ENCODE measurements at places on chromosomes 7 and 10.

DNA sequence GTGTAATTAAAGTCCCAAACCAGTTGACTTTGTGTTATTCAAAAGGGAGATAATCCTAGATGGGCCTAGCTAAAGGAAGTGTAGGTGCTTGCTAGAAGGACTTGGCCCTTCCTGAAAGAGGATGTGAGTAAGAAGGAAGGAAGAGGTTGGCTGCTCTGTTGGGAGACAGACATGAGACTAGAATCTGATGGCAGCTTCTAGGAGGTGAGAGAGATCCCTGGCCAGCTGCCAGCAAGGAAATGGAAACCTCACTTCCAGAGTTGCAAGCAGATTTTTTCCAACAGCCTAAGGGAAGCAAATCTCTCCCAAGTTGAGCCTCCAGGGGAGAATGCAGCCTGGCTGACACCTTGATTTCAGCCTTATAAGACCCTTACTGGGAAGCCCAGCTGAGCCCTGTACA, 368.4 kb upstream of the ZMIZ1 start:
- no peak for DNase-seq

DNA sequence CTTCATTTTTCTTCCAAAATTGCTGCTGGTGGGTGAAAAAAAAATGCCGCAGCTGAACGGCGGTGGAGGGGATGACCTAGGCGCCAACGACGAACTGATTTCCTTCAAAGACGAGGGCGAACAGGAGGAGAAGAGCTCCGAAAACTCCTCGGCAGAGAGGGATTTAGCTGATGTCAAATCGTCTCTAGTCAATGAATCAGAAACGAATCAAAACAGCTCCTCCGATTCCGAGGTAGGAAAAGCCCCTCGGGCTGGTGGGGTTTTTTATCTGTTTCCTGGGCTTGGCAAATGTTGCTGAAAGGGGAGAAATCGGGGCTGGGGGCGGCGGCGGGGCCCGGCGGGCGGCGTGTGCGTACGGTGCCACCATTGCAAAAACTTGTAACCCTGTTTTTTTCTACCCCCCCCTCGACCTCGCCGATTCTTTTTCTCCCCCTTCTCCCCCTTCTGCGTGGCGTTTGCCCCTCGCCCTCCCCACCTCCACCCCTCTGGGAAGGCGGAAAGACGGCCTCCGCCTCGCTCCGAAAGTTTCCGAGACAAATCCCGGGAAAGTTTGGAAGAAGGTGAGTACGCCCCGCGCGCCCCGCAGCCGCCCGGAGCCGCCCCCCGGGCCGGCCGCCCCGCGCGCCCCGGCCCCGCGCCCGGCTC, 789 bp downstream of the TCF7L2 start:
- no peak for DNase-seq

DNA sequence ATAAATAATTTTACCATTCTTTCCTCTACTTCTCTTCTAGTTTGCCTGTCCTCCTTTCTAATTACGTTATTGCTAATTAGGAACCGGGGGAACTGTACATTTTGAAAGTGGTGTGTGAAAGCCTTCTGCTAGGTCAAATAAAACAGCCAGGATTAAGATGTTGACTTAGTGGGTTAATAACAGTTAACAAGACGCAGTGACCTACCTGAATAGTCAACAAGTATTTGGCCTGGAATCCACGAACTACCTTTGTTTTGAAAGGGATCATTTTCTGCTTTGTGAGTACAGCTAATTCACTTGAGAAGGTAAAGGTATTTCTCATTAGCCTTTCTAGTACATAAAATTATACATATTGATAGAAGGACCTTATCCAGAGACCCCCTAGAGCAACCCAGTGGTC, 139.9 kb downstream of the COL28A1 start:
- no peak for DNase-seq

GRCh38 chr7:79298145-79298760, 155.2 kb downstream of the MAGI2 start:
- no peak for DNase-seq

DNA sequence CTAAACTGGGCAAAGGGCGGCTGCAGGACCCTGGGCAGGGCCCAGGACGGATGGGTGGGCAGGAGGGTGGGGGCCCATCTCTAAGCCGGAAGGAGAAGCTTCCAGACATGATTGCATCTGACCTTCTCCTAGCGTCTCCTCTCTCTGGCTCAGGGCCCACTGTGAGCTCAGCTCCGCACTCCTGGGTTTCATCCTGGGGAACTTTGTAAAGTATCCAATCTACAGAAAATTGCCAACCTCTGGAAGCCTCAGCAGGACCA, 8.8 kb upstream of the RET start:
- DNase-seq = no peak

DNA sequence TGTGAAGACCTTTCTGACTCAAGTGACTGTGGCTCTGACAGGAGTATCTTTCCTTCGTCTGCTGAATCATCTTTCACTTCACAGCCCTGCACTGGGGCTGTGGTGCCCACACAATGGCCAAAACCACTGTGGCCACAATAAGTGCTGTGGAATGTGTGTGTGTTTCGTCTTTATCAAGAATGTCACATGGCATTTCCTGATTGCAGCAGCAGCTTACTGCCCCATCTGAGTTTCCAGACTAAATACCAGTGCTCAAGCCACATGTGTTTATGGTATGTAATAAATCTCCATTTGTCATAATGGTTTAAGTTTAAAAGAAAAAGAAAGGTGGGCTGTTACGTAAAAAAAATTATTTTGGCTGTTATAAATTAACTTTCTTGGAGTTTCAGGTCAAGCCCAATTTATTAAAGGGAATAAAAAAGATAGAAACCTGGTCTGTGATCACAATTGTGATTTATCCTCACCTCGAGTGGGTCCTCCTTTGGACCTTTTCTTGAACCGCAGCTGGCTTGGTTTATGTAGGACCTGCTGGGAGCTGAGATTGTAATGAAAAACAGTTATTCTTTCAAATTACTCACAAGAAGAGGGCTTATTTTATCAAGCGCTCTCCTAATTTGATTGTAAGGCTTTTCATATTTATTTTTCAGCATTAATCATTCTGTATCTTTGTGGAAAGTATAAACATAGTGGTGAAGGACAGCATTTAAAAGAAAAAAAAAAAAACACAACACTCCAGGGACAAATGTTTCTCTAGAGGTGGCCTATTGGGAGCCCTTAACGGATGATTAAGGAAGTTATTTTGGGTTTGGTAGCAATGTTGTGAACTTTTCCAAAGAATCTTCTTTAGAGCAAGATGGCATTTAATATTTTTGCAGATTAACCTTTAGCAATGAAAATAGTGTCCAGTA, 116.2 kb downstream of the LRMDA start:
- DNase-seq = no peak

DNA sequence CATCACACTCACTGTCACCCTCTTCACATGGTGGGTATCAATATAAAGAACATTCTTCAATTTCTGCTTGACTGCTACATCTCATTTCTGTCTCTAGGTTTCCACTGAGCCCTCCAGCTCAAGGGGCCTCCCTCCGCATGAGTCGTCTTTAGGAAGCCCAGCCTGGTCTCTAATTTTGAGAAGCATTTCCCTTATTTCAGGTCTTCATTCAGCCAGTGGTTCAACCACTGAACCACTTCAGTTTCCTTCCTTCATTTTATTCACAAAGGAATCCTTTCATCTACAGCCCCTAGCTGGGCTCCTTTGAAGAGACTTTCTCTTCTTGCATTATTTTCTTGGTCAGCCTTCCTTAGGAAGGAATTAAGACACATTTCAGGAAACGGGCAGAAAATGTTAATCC, 257.4 kb downstream of the KCNMA1 start:
- DNase-seq = no peak

- DNase-seq = no peak
Observed at GRCh38 chr10:17394854-17395253, 59.5 kb downstream of the ST8SIA6 start.

GRCh38 chr7:128914566-128915151, 4.2 kb upstream of the KCP start:
- DNase-seq = no peak

DNA sequence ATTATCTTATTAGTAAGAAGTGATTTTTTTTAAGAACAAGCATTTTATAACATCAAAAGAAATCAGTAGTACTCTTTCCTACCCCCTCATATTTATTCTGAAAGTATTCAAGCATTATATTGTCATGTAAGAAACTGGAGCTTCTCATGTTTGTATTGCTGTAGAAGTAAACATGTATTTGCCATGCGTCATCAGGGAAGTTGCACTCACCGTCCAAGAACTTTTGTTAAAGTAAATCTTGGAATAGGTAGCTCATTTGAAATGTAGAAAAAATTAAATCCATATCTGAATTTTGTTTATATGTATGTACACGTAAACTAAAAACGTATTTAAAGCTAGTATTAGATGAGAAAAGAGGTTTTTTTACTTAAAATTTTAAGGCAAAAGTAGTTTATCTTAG, 96.8 kb downstream of the PTEN start:
- no peak for DNase-seq

GRCh38 chr7:159013825-159014289, 130.8 kb downstream of the VIPR2 start:
- DNase-seq = no peak

Measured in stimulated activated CD4-positive, alpha-beta T cell treated with anti-CD3 and anti-CD28 coated beads, Interleukin-15, amount 100 ng/mL, for 1 hour (primary cell).